Sciatic nerve (tissue), 2 donors: ENCODE measurements at places on chromosomes 11 and 22. TPM values are rescaled to one million over a fixed set of nuclear protein-coding genes. Genes with fewer than 3 reads are reported as not detected.
A peak's percentile ranks its signal among the peaks of the same experiment; 100 is the strongest.

- peak; percentile 9 for DNase-seq
Measured at GRCh38 chr22:37212174-37212906, at the start of gene SSTR3. SSTR3 (minus strand) TSS chr22:37212477; CDS start chr22:37207803, 4,674 bp downstream.

Gene H19
- 1,096 TPM for total RNA-seq

DNA sequence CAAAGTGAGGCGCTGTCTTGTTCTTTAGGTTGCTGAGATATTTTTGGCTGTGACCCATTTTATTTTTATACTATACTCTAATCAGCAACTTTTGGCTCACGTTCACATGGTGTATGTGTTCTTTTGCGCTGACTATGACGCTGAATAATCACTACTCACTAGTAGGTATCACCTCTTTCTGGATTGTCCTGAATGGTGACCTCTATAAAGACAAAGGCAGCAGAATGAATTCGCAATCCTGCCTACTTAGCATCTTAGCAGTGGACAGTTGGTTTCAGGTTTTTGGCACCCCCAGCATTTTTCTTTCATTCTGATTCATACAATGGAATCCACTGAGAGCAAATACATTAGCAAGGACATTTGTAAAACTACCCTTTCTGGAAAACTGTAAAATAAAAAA lies 351.3 kb downstream of the JRKL start:
- no peak for DNase-seq

Gene GAL
- not detected for total RNA-seq

DNA sequence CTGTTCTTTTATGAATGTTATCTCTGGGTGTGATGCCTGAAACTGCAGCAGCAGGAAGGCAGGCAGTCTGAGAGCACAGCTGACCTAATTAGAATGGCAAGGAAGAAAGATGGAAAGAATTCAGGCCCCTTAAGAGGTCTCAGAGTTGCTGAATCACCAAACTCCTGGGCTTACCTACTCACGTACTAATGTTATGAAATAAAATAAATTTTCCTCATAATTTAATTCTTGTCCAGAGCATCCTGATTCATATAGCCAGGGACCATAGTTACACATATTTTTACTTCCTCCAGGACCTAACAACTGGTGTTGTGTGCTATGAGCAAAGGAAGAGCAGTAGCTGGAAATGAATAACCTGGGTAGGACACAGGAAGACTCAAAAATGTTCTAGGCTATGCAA lies 41.9 kb downstream of the SNX19 start:
- no peak for DNase-seq

- no peak for DNase-seq
Measured at GRCh38 chr11:122572592-122572991, 82.9 kb upstream of the UBASH3B start.

- peak; percentile 78 for DNase-seq
Measured at GRCh38 chr22:49966774-49967705, 6.5 kb downstream of the PIM3 start.

- DNase-seq = peak; percentile 34
Measured at GRCh38 chr11:17563231-17563646, 16.2 kb downstream of the OTOG start.

Gene TXN2
- 45.4 TPM for total RNA-seq

DNA sequence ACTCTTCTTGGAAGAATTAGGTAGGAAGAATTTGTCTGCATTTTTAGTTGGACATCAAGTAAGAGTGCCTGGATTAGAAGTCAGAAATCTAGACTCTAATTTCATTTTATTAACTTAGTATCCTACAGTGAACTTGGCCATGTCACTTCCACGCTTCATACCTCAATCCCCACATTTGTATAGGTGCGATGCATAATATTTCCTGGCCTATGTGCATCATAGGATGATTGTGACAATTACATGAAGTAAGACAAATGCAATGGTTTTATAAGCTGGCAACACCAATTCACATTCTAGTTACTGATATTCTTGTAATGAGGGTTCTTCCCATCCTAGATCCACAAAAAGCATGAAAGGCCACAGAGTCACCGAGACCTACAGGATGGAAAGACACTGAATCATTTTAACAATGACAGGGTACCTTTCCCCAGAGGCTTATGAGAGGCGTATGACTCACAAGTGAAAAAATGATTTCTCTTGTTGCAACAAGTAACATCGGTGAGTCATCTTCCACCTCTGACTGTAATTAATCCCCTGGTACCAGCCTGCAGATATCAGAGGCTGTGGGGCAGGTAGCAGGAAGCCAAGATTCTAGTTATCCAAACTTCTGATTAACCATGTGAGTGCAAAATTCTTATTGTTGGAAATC lies 56.0 kb upstream of the OR5AK2 start:
- DNase-seq = no peak

DNA sequence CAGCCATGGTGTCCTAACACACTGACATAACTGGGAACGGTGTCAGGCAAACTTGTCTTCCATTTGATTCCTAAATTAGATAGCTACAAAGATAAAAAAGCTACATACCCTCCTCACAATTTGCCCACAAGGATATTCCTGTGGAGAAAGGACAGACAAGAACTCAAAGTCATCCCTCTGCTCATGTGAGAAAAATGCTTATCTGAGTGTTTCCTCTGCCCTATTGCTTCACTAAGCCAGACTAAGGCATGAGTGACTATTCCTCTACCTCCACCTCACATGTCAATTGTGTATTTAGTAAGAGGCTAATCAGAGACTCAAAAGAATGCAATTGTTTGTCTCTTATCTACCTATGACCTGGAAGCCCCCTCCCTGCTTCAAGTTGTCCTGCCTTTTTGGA lies 247.7 kb downstream of the DDX10 start:
- no peak for DNase-seq

- DNase-seq = no peak
Measured at GRCh38 chr22:23845265-23846080, 6.7 kb upstream of the DERL3 start.

- no peak for DNase-seq
Measured at GRCh38 chr22:16774911-16775500, 50.2 kb downstream of the XKR3 start.

DNA sequence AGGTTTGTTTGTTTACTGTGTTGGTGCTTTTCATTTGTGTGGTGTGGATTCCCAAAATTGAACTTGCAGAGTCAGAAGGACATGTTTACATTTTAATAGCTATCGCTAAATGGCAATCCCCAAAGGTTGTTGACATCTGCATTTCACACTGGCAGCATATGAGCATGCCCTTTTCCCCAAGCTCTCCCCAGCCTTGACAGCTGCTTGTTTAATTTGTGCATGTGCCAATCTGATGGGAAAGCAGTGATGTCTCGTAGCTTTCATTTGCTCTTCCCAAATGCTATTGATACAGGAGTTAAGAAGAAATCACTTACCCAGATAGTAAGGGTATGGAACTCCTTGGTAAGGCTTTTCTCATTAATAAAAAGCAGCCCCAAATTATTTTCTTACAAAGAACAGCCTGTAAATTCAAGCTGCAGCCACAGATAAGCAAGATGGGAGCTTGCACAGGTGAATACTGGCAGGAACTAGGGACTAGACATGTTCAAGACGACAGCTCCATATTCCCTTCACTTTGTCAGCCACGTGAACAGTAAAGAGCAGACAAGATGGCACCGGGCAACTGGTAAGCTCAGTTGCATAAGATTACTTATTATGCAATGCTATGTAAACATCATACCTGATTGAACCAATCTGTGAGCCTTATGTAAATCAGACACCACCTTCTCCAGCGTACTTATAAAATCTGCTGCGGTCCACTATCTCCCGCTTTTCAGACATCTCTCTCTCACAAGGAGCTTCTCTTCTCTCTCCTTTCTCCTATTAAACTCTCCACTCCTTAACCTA lies 87.4 kb downstream of the IGLL5 start:
- no peak for DNase-seq

DNA sequence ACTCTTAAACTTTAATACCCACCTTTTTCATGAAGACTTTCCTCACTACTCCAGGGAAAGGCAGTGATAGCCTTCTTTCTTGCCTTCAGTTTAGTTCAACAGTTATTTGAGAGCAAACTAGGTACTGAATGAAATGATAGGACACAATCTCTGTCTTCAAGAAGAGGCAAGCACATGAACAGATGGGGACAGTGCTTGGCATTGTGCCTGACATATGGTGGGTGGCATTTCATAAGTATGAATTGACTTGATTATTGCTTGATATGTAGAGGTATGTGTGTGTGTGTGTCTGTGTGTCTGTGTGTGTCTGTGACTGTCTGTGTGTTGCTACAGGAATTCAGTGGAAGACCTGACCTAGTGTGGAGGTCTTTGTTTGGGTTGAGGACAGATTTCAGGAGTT lies 504.1 kb downstream of the NELL1 start:
- DNase-seq = no peak

Gene PKDREJ
- total RNA-seq = 0.18 TPM

GRCh38 chr11:114059984-114060391 lies 477 bp downstream of the ZBTB16 start:
- peak; percentile 72 for DNase-seq

DNA sequence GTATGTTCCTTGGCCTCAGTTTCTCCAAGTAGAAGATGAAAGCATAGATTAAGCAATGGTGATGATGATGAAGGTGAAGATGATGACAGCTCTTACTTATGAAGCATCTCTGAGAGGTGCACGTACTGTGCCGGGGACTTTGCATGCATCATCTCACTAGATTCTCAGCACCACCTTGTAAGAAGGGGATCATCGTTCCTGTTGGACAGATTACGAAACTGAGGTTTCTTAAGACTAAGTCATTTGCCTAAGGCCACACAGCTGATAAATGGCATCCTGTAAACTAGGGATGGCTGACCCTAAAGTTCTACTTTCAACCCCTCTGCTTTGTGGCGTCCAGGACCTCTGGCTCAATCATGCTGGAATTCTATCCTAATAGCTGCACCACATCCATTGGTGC lies 8.7 kb downstream of the MS4A15 start:
- no peak for DNase-seq

- no peak for DNase-seq
Measured at GRCh38 chr11:113405724-113406478, 18.3 kb downstream of the ANKK1 start.

GRCh38 chr11:123760894-123761293 lies 6.6 kb upstream of the OR6X1 start:
- DNase-seq = no peak

GRCh38 chr11:67422891-67423290 lies 5.4 kb upstream of the RPS6KB2 start:
- no peak for DNase-seq

GRCh38 chr22:44586999-44587736 lies 89.1 kb upstream of the RTL6 start:
- no peak for DNase-seq

GRCh38 chr22:19579115-19579811 lies 55.1 kb upstream of the CLDN5 start:
- no peak for DNase-seq

- no peak for DNase-seq
Measured at GRCh38 chr11:67354075-67355022, 1.0 kb upstream of the POLD4 start.

Gene RPS6KB2
- total RNA-seq = 30.8 TPM

DNA sequence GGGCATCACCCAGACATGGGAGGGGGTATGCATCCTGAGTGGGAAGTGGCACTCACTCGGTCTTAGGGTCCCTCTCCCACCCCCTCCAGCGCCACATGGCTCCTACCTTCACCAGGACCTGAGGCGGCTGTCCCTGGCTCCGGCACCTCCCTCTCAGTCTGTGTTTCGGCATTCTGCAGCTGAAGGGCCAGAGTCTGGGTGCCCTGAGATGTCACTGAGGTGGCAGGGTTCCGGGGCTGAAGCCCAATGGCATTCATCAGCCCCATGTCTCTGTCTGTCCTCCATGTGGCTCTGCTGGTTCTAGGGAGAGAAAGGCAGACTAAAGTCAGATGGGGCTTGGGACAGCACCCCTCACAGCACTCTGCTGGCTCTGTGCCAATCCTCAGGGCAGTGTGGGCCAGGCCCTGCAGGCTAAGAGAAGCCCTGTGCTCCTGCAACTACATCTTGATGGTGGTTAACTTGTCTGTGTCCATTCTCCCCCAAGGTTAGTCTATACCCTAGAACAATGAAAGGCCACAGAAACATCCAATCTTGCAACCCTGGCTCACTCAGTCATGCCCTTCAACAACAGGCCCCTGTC lies 16.9 kb upstream of the CHRM4 start:
- DNase-seq = no peak

GRCh38 chr22:48949375-48950149 lies 878.1 kb downstream of the BRD1 start:
- DNase-seq = peak; percentile 37

DNA sequence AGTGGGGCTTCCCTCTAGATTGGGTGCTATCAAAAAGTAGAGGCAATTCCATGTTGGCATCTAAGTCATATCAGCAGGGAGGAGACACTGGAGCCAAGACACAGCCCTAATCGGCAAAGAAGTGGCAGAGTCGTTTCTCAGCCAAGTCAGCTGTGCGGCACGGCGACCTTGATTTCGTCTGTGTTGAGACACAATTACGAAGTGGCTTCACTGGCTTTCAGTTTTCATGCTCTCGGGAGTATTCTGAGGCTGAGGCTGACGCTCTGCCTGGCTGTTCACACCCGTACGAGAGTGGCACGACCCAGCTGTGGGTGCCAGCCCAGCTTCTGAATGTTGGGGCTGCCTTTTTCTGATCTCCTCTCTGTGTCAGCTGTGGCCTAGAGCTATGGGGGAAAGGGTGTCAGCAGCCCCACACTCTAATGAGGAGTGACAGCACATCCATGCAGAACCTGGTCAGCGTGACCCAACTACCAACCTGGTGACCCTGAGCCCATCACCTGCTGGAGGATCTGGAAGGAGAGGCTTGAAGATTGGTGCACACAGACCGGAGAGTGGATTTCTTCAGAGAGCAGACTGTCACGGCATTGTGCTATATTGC lies 105.7 kb upstream of the TMEM45B start:
- peak; percentile 38 for DNase-seq

Gene MEI1
- 2.9 TPM for total RNA-seq
